ENCODE measurements at places on chromosomes 13 and 19.

DNA sequence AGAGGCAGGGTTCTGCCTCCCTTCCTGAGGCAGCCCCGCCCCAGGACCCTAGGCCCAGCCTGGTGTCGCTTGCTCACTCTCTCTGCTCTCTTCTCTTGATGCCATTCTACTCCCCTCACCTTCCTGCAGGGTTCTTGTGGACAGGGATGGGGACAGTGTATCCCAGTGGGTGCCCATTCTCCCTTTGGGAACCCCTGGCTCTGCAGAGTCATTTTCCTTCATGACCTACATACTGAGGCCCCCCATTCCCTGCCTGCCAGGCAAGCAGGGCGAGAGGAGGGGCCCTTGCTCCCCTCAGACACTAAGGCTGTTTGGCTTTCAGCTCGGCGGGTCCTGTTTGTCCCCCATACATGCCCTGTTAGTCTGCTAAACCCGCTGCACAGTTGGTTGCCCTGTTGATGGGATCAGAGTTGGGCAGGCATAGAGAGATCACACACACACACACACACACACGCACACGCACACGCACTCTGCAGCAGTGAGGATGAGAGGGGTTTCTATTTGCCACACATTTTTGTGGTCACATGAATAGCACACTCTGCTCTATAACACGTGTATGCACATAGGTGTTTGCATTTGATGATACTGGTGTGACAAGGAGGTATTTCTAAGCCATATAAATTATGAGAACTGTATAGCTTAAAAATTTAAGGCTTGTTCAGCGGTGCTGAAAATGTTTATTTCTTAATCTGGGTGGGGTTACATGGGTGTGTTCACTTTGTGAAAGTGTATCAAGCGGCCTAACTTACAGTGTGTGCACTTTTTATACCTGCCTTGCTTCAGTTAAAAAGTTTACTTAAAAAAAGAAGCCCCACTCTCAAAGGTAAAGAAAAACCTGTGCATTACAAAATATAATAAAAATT lies 20.3 kb downstream of the NFIX start:
- no peak for DNase-seq

- no peak for DNase-seq
Observed at GRCh38 chr19:3119693-3120380, 16.0 kb upstream of the GNA15 start.

GRCh38 chr13:110185696-110186095 lies 121.3 kb downstream of the COL4A1 start:
- DNase-seq, result no peak

- DNase-seq, result no peak
Observed at GRCh38 chr13:30743319-30744055, 8.1 kb downstream of the ALOX5AP start.
